ENCODE measurements at places on chromosomes 5 and 9.

GRCh38 chr5:178323961-178324360, 91.4 kb upstream of the PHYKPL start:
- no peak for DNase-seq

GRCh38 chr9:93588641-93589609, 12.5 kb downstream of the PHF2 start:
- DNase-seq, result no peak

DNA sequence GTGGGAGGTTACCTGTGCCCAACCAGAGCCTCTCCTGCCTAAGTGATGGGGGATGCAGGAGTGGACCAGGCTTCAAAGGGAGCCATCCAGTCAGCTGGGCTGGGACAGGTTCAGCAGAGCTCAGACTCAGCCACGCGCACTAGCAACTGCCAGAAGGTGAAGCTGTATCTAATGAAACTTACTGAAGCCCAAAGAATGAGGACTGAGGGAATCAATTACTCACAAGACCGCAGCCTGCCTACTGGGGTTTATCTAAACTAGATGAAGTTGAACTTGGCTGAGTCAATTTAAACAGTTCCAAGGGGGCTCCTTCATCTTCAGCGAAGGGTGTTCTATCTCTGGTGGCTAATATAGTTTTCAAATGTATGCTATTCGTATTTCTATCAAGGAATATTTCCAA, 11.4 kb downstream of the HAND1 start:
- DNase-seq, result no peak

GRCh38 chr9:108600896-108601295, 254.9 kb downstream of the ACTL7B start:
- no peak for DNase-seq

GRCh38 chr9:101465326-101465915, 29.8 kb upstream of the ALDOB start:
- DNase-seq, result peak; percentile 83

DNA sequence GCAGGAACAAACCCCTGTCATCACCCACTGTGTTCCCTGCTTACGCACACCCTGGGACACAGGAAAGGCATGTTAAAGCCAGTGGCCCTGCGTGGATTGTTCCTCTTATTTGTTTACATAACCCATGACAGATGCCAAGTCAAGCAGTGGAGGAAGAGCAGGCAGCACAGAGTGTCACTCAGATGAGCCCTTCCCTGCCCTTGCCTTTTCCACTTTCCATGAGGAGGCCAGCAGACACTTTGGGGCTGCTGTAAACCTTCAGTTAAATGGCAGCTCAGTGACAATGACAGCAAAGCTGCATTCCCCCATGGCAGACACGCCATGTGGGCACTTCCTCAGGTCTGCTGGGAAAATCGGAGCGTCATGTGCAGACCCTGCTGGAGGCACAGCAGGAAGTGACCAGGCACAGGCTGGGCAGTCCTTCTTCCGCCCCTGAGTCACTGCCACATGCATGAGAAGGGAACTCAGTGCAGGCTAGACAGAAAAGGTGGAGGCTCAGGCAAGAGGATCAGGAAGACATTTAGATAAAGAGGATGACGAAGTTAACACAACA, 216.8 kb upstream of the PIK3R1 start:
- DNase-seq, result peak; percentile 64

GRCh38 chr5:1476181-1476966, 31.1 kb upstream of the SLC6A3 start:
- DNase-seq, result no peak

DNA sequence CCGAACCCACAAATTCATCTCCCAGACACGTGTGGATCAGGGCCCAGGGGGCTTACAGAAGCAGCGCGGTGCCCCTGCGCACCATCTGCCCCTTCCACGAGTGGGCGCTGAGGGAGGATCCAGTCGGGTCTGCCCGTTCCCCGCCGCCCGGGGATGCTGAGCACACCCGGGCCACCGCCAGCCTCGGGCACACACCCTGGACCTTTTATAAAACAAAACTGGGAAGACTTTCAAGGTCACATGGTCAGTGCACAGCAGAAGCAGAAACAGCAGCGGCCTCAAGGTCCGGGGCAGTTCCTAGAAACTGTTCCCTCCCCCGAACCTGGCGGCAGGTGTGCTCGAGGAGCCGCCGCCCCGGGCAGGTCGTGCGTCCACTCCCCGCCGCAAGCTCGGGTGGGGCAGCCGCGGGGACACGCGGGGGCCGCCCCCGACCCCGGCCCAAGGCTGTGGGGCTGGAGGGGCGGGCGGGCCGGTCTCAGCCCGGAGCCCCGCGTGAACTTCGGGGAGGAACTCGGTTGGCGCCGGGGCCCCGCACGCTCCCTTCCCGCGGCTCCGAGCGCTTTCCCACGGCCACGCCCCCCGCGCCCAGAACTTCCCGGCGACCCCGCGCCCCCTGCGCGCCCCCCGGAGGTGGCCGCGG, 633 bp upstream of the PPP1R26 start:
- no peak for DNase-seq

- no peak for DNase-seq
These were observed 182.8 kb downstream of the SEMA5A start for GRCh38 chr5:9363026-9363425.

- no peak for DNase-seq
These were observed 41.1 kb upstream of the DAP start for GRCh38 chr5:10801931-10802666.

GRCh38 chr5:170747357-170747756, 36.2 kb upstream of the GABRP start:
- no peak for DNase-seq

DNA sequence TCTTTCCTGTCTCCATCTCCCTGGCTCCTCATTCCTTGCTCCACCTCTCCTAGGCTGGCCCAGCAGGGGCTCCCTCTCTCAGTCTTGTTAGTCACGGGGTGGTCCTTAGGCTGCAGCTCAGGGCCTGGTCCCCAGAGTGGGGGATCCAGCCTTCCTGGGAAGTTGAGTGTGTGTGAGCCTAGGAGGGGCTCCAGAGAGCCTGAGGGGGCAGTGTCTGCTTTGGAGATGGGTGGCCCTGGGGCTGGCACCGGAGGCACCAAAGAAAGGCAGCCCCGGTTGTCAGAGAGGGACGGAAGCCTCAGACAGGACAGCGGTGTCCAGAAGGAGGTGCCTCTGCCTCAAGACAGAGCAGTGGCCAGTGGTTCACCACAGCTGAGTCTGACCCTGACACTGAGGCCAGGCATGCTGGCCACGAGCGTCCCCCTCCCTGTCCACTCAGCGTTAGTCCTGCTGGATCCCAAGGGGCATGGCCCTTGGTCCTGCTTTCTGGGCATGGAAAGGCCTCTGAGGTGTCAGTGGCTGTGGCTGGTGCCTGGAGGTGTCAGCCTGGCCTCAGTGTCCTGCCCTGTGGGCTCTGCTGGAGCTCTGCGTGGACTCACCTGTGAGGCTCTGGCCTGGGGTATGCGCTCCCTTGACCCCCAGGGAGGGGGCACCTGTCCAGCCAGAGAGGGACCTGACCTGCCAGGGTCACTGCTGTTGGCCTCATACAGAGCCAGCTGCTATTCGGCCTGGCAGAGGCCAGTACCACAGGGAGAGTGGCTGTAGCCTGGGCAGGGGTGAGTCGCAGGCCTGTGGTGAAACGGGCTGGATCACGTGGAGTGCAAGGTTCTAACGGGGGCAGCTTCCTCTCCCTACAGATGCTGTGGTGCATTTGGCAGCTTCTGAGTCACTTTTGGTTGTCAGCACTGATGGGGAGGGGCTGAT, 130.6 kb downstream of the CACNA1B start:
- DNase-seq, result no peak

GRCh38 chr9:3646226-3646625, 120.4 kb upstream of the RFX3 start:
- no peak for DNase-seq

DNA sequence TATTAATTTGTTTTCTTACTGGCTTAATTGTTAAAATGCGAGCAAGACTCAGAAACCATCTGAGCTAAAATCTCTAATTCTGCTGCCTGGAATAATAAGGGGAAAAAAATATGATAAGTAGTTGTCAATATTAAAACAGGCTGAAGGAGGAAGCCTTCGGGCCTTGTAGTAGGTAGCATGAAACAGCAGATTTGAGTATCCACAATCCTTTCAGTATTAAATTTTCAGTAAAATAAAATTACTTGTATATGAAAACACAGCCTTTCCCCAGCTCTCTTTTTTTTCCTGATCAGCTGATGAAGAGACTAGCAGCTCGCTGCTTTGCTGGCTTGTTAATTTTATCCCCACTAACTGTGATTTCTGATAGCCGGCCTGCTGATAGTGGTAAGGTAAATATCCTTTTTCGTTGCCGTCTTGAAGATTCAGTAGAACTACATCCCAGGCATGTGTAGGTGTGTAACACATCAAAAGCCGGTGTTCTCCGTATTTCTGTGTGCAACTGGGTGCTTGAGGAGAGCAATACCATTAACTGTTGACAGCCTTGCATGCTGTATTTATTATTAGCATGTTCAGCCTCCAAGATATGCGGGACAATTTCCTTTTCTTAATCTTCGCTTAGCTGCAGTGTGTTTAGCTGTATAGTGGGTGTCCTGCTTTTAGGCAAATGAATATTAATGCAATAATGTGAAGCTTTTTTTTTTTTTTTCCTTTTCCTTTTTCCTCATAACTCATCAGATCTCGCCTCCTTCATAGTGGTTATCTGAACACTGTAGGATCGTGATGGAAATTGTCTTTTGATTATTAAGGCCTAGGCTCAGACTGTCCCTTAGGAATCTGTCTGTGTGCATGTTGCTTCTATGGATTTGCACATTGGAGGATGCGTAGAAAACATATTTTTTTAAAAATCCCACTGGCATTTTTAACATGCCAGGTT, 144.6 kb downstream of the SMARCA2 start:
- DNase-seq, result no peak

DNA sequence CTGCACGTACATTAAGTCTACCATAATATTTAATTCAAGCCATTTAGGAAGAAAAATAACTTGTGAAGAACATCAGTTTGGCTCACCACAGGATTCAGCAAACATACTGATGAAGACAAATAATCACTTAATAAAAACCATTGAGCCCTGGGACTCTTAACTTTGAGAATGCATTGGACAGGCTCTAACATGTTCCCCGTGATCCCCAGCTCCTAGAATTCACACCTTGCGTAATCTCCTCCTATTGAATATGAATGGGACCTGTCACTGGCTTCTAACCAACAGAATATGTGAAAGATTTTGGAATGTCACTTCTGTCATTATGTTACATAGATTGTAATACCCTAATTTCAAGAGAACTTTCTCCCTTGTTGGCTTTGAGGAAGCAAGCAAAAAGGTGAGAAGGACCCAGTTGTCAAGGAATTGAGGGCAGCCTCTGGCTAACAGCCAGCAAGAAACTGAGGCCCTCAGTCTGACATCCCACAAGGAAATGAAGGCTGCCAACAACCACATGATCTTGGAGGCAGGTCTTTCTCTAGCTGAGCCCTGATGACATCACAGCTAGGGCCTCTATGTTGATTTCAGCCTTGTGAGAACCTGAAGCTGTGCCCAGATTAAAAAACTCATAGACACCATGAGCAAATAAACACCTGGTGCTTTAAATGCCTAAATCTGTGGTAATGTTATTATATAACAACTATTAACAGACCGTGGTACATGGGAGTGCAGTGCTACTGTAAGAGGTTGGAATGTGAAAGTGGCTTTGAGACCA, 433.2 kb downstream of the SEMA5A start:
- no peak for DNase-seq

DNA sequence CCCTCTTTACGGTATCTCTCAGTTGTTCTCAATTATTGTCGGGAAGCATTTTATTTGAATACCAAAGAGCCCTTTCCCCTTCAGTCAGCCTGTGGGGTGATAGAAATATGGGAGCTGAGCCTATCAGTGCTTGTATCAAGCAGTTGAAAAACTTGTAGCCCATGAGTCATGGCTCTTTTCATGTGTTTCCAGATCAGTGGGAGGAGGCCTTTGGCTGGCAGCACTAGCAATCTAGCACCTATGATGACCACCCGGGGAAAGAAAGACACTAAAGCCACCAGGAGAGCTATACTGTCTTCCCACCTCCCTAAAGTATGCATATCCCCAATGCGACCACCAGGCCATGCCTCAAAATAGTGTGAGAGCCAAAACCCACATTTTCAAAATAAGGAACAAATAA, 696.9 kb upstream of the C9orf72 start:
- no peak for DNase-seq

GRCh38 chr9:112043423-112043822, 131.7 kb downstream of the SUSD1 start:
- no peak for DNase-seq

DNA sequence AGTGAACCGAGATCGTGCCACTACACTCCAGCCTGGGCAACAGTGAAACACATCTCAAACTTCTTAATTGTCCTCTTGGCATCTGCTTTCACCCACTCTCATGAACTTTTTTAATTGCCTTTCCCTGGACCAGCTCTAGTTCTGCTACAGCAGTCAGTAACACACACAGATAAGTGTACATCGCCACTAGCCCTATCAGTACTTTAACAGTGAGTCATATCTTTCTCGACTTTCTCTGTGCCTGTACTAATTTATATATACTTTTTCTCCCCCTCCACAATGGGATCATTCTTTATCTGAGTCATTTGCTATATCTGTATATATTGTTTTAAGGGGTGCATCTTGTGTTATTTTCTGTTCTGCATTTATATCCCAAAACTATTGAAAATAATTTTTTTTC, 6.7 kb downstream of the CDC37L1 start:
- DNase-seq, result no peak

DNA sequence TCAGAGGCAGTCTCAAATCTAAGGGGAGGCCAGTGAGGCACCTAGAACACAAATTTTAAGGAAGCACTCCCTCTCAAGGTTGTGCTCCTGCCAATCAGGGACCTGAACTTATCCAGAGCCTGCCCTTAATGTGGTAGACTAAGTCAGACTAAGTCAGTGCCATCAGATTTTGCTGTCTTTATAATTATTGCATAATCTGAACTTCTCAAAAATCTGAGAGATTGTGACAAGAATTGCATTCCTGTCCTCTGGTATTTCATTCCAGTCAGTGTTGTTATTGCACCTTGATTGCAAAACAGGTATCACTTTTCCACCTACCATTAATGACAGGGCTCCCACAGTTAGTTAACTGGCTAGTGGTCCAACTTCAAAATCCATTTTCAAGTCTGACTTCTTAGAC, 197.1 kb upstream of the HCN1 start:
- DNase-seq, result no peak

DNA sequence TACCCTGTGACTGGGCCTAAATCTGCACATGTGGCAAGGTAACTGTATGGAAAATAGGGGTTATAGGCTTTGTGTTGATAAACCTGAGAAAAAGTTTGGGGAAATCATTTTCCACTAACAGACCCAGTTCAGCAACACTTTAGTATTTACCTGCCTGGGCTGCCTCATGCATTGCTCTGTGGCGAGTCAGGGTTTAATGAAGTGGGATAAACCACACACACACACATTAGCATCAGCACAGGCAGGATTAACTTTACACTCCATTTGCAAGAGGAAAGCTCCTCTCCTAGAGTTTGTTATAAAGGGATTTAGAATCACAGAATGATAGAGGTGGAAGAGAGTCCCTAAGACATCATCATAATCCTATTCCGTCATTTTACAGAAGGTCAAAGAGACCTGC, 20.0 kb upstream of the ZCCHC7 start:
- DNase-seq, result no peak
